A172 (cell line): ENCODE measurements at places on chromosomes 1 and 21. TPM values are rescaled to one million over a fixed set of nuclear protein-coding genes. Genes with fewer than 3 reads are reported as not detected.

TMEM201 gene
- total RNA-seq: 5.6 and 8.9 TPM in 2 replicates

CACNA1S gene
- total RNA-seq: not detected in 2 replicates

CD53 gene
- total RNA-seq: not detected in 2 replicates

SUSD4 gene
- 0.05 TPM in 1 of 2 replicates, not detected in the other for total RNA-seq

CFAP57 gene
- total RNA-seq: 0.12 and 0.98 TPM in 2 replicates

BARHL2 gene
- not detected in 2 replicates for total RNA-seq

TTC24 gene
- not detected in 2 replicates for total RNA-seq

ITGB2 gene
- 0.19 and 1.2 TPM in 2 replicates for total RNA-seq

SPATA46 gene
- total RNA-seq: not detected in 2 replicates

HMGCS2 gene
- total RNA-seq: not detected in 2 replicates

CD101 gene
- not detected in 2 replicates for total RNA-seq

CCDC190 gene
- total RNA-seq: not detected in 2 replicates

FLVCR1 gene
- total RNA-seq: 17.0 and 19.8 TPM in 2 replicates

RGS7 gene
- 12.4 and 16.5 TPM in 2 replicates for total RNA-seq

PAQR6 gene
- 2.0 and 3.1 TPM in 2 replicates for total RNA-seq

AHCTF1 gene
- total RNA-seq: 53.6 and 63.7 TPM in 2 replicates

SOX13 gene
- total RNA-seq: 7.0 and 11.2 TPM in 2 replicates

DMBX1 gene
- total RNA-seq: 0.89 and 1.3 TPM in 2 replicates

GRCh38 chr1:73452522-73452921, 745.5 kb downstream of the LRRIQ3 start:
- no peak for DNase-seq

DNA sequence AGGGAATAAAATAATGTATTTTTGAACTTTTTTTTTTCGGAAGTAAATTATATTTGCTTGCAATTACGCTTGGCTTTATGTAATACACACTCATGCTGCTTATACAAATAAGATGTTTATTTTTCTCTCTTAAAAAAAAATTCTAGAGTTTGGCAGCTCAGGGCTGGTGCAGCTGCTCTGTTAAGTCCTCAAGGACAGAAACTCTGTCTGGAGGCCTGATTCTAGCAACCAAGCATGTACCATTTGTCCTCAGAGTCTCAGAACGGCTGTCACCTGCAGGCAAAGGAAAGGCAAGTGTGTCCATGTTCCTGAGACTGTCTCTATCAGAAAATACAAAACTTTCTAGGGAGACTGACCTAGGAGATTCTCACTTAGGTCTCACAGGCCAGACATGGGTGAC, 23.2 kb upstream of the CLDN17 start:
- no peak for DNase-seq

DNA sequence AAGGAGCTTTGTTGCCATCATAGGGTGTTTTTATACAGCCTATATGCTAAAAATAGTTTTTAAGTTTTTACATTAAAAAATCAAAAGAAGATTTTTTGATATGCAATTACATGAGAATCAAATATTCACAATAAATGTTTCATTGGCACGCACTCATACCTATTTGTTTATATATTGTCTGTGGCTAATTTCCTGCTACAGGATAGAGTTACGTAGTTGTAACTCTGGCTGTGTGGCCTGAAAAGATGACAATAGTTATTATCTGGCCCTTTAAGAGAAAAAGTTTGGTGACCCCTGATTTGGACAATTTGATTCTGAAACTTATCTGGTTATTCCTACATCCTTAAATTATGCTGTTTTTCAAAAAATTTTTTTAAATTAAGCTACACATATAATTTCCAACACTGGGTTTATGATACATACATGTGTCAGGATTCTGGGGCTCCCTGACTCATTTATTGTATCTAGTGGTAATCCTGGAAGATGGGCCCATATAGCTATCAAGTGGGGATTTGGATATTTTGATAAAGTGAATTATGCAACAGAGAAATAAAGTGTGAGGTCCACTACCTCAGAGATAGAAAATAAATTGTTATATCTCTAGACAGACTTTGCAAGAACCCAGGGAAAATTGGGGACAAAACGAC, 370.2 kb upstream of the LYPLAL1 start:
- no peak for DNase-seq

DNA sequence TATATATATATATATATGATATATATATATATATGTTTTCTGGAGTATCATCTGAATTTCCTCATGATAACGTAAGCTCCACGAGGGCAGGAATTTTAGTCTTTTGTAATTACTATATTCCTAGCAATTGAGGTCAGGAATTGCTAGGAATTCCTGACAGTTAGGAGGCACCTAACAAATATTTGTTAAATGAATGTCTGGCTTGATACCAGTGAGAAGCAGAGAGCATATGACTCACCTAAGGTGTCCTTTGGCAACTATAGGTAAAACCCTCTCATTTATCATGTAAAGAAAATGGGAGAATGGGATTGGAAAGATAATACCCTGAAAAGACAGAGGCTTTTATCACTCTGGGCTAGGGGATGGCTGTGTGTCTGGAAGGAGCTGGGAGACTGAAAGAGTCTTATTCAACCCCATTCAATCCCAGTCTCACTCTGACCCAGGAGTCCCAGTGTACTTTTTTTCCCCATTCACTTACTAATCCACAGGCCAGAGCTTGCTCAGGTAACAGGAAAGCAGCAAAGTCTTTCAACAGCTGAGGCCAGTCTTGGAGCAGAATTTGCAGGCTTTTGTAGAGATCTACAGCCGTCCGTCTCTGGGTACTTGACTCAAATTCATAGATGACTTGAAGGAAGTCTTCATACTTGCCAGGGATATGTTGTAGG, 71.2 kb downstream of the DAP3 start:
- DNase-seq: no peak

GRCh38 chr1:156478250-156478627, 22.3 kb downstream of the MEF2D start:
- no peak for DNase-seq

DNA sequence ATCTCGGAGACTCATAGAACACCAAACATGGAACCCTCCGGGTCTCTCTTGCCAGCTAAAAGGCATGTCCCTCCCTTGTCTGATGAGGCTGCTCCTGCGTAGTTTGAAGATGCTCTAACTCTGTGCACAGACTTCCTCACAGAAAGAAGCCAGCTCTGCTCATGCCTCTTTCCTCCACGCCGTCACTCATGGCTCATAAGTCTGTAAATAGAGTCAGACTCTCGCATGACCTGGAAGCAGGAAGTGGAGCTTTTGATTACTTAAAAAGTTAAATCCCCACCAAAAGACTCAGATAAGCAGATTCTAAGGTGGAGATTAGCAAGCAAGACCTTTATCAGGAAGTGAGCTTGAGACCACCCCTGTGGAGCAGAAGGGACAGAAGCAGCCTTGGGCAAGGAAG, 171.6 kb downstream of the TRIM33 start:
- DNase-seq: no peak

- no peak for DNase-seq
Observed at GRCh38 chr21:38293765-38294164, 37.0 kb downstream of the KCNJ15 start.

- no peak for DNase-seq
Observed at GRCh38 chr1:36920371-36920770, 113.9 kb downstream of the GRIK3 start.

DNA sequence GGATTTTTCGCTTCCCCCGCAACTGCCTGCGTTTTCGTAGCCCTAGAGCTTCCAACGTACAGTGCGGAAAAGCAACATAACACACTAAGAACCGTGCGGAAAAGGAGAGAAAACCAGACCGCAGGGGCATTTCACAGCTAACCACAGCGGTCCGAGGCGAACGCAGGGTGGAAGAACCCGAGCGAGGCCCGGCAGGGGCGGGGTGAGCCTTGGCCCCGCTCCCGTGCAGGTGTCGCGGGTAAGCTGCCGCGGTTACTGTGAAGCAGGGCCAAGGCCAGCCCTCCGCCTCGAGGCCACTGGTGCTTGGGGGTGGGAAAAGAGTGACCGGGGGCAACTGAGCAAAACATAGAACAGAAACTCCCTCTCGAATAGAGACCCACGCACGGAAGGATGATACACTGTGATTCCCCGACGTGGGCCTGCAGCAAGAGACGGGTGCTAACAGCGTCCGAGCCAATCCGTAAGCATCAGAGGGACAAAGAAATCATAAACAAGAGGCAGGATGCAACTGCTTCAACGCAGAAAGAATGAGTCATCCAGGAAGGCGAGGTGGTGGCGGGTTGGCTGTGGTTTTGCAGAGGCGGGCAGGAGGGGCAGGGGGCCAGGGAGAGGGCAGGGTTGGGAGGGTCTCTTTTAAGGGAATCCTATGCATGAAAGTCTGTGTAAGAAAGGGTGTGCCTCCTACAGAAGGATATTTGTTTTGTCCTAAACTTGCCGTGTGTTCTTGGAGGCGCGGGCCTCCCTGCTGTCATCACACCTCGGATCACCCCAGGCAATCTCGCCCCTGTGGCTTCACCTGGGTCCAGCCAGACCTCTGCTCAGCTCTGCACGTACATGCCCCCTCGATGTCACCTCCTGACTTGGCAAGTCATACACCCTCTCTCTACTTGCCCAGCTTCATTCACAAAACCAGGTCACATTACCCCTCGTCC, 7.3 kb downstream of the GNG4 start:
- peak; percentile 84 for DNase-seq

GRCh38 chr1:204713541-204713940, 28.0 kb upstream of the LRRN2 start:
- DNase-seq: no peak

DNA sequence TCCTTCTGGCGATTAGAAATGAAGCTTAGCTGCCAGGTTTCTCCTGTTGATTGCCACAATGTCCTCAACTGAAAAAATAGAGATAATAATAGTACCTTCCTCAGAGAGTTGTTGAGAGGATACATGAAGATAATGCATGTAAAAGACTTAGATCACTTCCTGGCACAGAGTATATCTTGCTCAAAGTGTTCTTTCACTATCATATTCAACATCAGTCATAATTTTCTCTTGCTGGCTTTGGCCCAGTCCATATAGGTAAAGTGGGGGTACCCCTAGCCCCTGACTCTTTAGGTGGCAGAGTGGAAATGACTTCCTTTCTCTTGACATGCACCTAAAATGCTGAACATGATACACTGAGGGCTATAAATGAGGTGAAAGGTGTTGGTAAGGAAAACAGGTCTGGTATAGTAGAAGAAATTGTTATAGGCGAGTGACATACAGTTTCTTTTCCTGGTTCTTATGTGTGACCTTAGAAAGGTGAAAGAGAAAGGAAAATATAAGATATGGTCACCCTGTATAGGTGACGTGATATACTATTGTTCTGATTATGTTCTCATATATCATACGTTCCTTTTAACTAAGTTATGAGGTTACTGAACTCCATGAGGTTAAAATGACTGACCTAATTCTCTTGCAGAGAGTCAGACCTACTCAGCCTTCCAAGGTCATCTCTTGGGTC, 209.9 kb upstream of the DEPDC1 start:
- no peak for DNase-seq

GRCh38 chr21:41765973-41766882, 624 bp downstream of the RIPK4 start:
- DNase-seq: no peak

GRCh38 chr21:44083631-44084291, 23.4 kb upstream of the PWP2 start:
- DNase-seq: no peak

- peak; percentile 23 for DNase-seq
Observed at GRCh38 chr1:53410100-53410541, 49.1 kb upstream of the DMRTB1 start.

DNA sequence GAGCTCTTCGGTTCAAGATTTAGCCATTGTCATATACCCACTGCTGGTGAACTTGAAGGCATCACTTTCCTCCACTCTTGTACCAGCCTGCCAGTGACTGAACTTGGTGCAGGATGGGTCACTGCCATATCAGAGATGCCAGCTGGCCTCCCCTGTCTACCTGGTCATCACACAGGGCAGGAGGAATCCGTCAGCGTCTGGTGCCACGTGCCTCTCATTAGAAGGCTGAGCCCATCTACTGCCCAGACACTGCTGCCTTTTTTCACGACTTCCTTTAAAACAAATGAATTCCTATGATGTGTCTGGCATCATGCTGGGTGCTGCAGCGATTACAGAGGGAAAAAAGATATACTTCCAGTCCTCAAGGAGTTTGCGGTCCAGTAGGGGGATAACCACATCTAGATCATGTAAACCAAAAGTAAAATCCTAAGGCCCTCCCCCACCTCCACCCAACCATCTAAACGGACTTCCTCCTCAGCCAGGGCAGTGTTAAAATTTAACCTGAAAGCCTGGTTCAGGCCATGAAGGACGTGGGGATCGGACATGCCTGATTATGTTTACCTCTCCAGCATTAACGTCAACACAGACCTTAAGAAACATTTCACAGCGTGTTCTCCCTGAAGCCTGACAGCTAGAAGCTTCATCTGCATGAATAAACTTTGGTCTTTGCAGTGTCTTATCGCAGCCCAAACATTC, 29.2 kb upstream of the PDE9A start:
- DNase-seq: no peak

- peak; percentile 72 for DNase-seq
Observed at GRCh38 chr1:40313329-40313957, 3.6 kb downstream of the COL9A2 start.

DNA sequence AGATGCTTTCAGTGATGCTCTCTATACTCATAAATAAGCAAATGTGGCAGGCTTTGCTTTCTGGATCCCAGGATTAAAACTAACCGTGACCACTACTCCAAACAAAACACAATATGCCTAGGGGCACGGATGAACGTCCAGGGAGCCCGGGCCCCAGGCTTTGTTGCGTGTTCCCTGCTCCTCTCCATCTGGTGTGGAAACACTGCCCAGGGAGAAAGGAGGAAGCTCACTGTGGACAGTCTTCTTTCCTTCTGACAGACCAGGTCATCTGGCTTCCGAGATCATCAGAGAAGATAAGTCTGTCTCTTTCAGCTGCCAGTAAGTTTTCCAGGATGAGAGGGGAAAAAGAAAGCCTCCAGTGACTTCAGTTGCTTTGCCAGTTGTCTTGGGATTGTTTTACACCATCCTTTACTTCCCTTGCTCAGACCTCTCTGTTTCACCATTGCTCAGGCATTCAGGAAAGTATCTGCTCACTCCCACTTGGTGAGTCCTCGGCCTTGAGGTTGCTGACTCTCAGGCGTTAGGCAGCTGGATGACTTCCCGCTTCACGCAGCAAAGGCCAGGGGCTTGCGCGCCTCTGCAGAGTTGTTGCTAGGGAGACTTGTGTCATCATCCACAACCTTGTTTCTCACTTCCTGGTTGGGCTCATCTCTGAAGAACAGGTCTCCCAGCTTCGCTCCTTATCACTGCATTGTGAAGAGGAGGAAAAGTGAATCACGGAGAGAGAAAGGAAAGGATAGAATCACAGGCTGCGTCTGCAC, 20.6 kb upstream of the PGD start:
- no peak for DNase-seq
